ENCODE measurements at places on chromosomes 6 and 20. TPM values are rescaled to one million over a fixed set of nuclear protein-coding genes. Genes with fewer than 3 reads are reported as not detected.

GABRR2 gene
- polyA plus RNA-seq: 0.93 TPM

DNA sequence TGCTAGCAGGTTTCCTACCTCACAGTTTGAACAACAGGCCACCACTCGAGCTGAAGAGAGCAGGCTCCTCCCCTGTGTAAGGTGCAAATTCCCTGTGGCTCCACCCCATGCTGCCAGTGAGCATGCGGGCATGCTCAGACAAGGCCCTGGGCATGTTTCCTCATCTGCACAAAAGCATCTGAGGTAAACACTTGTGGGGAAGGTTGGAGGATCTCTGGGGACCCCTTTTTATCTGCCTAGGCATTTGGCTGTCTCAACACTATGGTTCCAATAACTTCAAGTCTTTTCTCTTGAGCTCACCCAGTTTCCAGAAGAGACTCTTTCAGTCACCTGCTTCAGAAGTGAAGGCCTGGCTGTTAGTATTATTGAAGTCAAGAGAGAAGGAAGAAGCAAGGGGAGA lies 9.4 kb downstream of the C6orf58 start:
- no peak for DNase-seq

DNA sequence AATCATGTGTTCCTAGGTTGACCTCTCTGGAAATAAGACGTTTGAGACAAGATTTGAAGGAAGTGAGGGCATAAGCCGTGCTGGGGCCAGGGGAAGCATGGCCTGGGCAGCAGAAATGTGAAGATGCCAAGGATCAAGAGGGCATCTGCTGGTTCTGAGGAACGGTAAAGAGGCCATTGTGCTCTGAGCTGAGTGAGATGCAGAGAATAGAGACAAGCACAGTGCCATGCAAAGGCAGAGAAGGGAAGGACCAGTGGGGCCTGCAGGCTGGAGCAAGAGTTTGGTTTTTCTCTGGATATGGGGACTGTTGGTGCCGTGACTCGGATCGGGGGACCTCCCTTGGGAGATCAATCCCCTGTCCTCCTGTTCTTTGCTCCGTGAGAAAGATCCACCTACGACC lies 50.8 kb downstream of the SMPDL3A start:
- no peak for DNase-seq

DNA sequence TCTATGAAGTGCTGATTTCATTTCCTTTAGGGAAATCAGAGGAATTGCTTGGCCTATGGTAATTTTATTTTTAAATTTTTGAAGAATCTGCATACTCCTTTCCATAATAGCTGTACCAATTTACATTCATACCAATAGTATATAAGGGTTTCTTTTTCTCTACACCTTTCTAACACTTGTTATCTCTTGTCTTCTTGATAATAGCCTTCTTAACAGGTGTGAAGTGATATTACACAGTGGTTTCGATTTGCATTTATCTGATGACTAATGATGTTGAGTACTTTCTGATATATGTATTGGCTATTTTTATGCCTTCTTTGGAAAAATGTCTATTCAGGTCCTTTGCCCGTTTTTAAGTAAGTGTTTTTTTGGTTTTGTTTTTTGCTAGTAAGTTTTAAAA lies 40.8 kb downstream of the SMAP1 start:
- no peak for DNase-seq

MATN4 gene
- polyA plus RNA-seq: 3.2 TPM

GRCh38 chr6:168660400-168660945 lies 219.5 kb downstream of the SMOC2 start:
- no peak for DNase-seq

- no peak for DNase-seq
Measured at GRCh38 chr6:137878486-137879285, 11.6 kb downstream of the TNFAIP3 start.

- DNase-seq: no peak
Measured at GRCh38 chr6:69106511-69106910, 471.4 kb downstream of the ADGRB3 start.

DNA sequence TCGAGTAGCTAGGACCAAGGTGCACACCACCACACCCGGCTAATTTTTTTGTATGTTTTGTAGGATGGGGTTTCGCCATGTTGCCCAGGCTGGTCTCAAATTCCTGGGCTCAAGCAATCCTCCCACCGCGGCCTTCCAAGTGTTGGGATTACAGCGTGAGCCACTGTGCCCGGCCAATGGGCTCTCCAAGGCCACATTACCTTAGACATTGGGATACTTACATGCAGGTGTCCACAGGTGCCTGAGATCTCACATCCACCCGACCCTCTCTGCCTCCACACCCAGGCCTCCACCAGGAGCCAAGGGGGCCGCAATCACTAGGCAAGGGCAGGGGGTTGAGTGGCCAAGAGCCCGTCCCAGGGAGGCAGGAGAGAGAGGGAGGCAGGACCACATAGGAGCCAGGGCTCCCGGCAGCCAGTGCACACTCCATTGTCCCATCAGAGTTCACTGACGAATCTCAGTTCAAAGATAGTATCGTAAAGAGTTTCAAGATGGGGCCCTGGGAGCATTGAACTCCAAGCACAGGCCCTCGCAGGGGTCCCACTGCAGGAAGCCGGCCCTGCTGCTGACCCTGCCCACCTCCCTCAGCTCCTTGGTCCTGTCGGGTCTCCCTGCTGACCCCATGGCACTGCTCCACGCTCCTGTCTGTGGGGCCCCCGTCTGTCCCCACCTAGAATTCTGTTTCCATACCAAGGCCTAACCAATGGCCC lies 55.3 kb downstream of the SSR1 start:
- no peak for DNase-seq

- DNase-seq: no peak
Measured at GRCh38 chr6:3473773-3474172, 16.9 kb upstream of the SLC22A23 start.

TMEM244 gene
- polyA plus RNA-seq: not detected

OR2J3 gene
- polyA plus RNA-seq: not detected

CST5 gene
- polyA plus RNA-seq: 0.27 TPM

DNA sequence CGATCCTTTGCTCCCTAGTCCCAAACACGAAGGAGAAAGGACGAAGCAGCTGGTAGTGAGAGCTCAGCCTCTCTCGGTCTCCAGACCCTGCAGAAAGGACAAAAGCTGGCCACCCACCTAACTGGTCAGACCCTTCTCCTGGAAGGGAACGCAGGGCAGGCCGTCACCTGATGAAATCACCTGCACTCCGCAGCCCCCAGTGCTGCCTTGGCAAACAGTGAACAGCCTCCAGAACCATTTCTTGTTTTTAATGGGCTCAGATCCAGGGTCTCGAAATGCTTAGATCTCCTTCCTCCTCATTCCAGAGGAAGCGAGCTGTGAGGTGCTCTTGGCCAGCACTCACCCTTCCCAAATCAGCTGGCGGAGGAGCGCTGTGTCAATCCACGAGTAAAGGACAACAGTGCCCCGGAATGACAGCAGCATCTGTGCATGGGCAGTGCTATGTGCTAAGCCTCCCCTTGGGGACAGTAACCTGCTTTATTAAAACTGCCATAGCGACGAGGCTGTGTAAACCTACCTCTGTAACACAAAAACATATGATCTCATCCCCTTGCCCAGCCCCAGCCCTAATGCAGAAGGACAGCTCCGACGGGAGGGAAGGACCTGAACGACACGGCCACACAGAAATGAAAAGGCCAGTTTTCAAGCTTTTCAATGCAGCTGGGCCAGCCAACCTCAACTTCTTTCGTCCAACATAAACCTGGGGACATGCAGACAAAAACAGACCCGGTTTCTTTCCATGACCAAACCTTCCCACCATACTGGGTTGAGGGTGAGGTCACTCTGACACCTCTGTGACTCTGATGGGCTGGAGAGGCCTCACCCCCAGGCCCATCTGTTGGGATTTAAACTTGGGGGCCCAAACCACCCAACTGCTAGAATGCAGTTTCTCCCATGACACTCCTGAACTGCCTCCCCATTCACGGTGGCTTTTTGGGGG lies 43.3 kb downstream of the SULF2 start:
- DNase-seq: no peak

GRCh38 chr6:143286251-143286795 lies 164.2 kb downstream of the ADAT2 start:
- no peak for DNase-seq

GRCh38 chr20:1265226-1265915 lies 723 bp upstream of the SNPH start:
- DNase-seq: no peak
